Activated CD4-positive, alpha-beta T cell treated with anti-CD3 and anti-CD28 coated beads, Interleukin-2, Interleukin-6, amounts not matched to agents 100 ng/mL and 50 ng/mL, durations not matched to agents 16 hours and 8 hours (primary cell): ENCODE measurements at places on chromosomes 1 and 21.

DNA sequence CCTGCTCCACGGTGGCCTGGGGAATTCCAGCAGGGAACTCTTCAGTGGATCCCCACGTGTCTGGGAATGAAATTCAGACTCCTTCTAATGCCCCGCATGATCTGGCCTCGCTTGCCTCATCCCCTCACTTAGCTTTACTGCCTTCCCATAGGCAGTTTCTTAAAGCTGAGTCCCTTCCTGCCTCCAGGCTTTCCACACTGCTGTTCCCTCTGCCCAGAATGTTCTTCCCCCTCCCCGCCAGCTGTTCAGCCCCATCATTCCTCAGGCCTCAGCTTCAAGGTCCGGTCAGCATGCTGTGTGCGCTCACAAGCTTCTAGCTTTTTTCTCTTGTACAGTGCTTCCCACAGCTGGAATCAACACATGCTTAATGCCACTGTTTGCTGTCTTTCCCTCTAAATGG lies 54.9 kb upstream of the WASF2 start:
- no peak for DNase-seq

DNA sequence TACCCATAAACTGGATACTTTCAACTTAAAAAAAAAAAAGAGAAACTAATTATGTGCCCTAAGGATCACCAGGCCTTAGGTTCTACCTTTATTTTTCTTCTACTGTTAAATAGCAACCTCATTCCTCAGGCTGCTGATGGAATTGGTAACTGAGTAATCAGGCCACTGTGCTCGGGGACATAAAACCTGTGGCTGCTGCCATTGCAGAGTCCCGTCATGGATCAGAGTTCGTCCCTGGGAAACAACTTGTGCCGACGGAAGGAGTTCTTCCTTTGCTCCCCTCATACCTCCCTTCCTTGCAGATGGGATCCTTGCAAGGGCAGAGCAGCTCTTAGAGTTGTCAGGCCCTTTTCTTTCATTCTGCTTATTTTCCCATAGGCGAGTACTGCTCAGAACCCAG lies 123.6 kb downstream of the PBX1 start:
- DNase-seq: no peak

GRCh38 chr1:41547336-41547735 lies 62.9 kb upstream of the EDN2 start:
- DNase-seq: no peak

GRCh38 chr1:3402258-3403010 lies 52.0 kb upstream of the ARHGEF16 start:
- DNase-seq: no peak

GRCh38 chr1:178092878-178093493 lies 918 bp upstream of the RASAL2 start:
- no peak for DNase-seq

- no peak for DNase-seq
Observed at GRCh38 chr1:33826711-33827110, 37.2 kb upstream of the HMGB4 start.

DNA sequence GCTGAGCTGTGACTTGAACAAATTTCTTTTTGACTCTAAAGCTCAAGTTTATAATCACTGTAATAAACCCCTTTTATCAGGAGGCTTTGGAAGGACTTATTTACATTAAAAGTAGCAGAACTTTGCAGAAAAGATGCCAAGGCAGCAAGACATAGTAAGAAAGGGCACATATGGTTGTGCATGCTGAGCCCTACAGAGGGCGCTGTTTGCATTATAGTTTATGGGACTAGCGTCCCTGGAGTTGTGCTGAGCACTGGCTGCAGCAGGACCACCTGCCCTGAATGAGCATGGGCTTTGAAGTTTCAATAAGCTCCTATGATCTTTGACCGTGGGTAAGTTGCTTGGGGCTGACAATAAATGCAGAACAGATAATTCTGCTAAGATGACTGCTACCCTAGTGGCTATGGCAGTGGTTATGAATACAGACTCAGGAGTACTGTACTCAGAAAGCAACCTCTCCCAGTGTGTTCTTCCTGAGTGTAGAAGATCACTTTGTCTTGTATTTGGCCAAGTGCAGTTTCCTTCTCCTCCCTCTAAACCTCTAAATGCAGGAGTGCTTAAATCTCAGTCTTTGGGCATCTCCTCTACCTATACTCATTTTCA lies 45.4 kb upstream of the USP1 start:
- peak; percentile 51 for DNase-seq

DNA sequence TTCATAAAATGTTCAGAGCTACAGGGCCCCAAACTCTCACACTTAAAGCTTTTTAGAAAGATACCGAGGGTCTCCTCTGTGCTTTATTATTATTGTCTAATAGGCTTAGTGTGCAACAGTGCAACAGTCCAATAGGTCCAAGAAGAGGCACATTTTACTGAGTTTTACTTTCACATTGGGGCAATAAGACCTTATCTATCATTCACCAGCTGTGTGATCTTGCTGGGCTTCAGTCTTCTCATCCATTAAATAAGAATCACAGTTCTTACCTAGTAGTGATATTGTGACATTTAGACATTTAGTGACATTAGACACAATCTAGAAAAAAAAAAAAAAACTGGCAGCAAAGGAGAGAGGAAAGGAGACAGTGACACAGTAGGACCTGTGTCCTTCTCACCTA lies 175.8 kb upstream of the NFIA start:
- DNase-seq: no peak

DNA sequence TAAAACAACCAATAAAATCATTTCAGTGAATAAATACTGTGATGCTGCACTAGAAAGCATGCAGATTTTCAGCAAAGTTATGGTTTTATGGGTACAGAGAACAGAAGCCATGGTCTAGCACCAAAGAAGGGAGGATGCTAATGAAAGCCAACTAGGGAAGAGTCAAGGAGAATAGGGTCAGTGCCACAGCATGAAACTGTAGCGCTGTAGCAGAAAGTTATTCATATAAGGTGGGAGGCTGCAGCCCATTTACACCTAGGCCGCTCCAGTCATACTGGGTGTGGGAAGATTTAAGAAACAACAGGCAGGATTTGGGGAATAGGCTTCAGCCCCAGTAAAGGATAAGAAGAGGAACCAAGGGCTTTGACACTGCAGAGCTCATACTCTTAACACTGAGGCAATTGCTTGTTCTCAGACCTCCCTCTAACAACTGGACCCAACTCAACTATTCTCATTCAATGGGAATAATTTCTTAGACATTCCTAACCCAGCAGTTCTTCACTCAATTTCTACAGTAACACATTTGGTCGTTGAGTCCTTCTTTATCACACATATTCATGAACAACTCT lies 4.4 kb downstream of the IFI16 start:
- peak; percentile 41 for DNase-seq

DNA sequence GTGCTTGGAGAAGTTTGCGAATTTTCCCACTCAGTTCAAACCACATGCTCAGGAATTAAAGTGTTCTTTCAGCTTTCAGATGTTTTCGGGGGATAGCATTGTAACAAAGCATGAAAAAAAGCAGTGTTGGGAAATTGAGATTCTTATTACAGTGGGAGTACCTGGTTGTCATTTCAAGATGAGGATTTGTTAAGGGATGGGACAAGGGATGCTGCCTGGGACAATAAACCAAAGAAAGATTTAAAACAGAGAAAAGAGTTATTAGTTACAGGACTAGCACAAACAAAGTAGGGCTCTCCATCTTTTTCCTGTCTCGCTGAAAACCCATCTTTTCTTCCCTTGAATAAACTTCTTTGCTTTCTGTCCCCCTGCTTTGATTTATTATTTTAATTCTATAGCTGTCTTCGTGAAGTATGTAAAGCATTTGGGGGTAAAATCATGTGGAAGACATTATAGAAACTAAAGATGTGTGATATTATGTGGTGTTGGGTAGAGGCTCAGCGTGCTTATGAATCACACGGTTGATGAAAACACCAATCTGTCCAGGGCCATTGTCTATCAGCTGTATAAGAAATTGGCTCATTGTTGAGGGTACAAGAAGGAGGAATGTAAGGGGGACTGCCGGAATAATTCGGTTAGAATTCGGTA lies 277.6 kb downstream of the KIF26B start:
- DNase-seq: no peak

DNA sequence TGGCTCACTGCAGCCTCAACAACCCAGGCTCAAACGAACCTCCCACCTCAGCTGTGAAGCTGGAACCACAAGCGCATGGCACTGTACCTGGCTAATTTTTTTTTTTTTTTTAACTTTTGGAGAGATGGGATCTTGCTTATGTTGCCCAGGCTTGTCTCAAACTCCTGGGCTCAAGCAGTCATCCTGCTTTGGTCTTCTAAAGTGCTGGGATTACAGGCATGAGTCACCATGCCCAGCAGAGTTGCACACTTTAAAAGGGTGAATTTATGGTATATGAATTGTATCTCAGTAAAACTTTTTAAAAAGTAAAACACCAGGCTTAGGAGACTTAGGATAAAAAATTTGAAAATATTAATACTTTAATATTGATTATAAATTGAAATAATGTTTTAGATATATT lies 99.1 kb downstream of the CLEC20A start:
- no peak for DNase-seq

- DNase-seq: no peak
Observed at GRCh38 chr21:35829067-35829466, 231.3 kb downstream of the SETD4 start.

DNA sequence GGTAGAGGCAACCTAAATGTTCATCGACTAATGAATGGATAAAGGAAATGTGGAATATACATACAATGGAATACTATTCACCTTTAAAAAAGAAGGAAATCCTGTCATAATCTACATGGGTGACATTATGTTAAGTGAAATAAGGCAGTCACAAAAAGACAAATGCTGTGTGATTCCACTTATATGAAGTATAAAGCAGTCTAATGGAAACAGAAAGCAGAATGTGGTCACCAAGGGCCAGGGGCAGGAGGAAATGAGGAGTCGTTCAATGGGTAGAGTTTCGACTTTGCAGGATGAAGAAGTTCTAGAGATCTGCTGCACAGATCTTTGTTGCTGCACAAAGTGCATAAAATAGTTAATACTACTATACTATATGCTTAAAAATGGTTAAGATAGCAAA lies 7.8 kb downstream of the DIPK1A start:
- peak; percentile 80 for DNase-seq

GRCh38 chr1:29625084-29625420 lies 388.7 kb downstream of the PTPRU start:
- DNase-seq: no peak

DNA sequence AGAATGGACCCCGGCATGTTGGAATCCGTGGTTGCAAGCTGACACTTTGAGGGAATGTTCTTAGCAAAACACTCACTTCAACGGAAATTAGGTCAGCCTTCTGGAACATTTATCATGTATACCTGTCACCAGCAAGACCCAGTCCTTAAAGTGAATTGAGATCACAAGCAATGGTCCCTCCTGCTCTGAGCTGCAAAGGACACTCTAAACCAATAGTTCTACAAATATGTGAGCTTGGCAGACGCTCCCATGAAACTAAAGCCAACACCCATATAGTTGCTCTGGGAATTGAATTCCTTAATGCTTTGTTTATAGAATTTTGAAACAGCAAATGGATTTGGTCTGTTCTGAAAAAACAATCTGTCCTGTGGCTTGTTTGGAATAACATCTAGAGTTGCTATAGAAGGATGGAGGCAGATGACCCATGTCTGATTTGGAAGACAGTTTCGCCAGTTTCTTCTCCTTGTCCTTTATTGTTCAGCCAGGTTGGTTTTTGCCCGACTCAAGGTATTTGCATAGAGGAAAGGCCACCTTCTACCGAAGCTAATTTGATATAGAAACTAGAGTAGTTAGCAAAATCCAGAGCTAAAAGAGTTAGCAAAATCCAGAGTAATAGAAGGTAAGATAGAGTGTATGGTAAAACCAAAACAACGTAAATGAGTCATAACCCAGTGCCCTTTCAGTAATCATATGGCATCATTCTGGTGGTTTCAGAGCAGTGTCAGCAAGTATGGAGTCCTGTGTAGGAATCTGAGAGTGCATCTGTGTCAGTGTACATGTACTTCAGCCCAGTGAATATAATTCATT lies 236.2 kb downstream of the NFIA start:
- peak; percentile 88 for DNase-seq

DNA sequence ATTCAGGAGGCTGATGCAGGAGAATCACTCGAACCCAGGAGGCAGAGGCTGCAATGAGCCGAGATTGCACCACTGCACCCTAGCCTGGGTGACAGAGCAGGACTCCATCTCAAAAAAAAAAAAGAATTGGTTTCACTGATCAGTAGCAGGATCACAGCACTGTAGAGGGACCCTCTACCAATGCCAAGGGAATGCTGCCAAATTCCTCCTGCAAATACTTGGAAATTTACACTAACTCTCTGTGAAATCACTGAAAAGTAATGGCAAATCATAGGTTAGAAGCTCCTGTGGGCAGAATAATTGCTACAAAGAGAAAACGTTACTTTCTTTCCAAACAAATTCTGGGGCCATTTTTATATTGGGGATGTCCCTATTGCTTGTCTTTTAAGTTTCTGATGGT lies 6.7 kb upstream of the GPR25 start:
- DNase-seq: no peak

- DNase-seq: no peak
Observed at GRCh38 chr1:30051777-30052176, 671.6 kb downstream of the MATN1 start.

DNA sequence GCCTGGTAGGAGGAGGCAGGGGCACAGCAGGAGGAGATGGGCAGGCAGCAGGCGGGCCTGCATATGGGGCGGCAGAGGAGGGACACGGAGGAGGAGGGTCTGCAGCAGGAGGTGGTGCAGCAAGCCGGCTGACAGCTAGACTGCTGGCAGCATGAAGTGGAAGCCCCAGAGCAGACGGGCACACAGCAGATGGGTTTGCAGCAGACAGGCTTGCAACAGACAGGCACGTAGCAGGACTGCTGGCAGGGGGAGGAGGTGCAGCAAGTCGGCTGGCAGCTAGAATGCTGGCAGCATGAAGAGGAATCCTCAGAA lies 615 bp downstream of the KRTAP10-5 start:
- DNase-seq: no peak

- no peak for DNase-seq
Observed at GRCh38 chr1:160219062-160219929, 14.1 kb downstream of the PEA15 start.

- DNase-seq: no peak
Observed at GRCh38 chr1:26072305-26072704, 4.9 kb upstream of the TRIM63 start.

DNA sequence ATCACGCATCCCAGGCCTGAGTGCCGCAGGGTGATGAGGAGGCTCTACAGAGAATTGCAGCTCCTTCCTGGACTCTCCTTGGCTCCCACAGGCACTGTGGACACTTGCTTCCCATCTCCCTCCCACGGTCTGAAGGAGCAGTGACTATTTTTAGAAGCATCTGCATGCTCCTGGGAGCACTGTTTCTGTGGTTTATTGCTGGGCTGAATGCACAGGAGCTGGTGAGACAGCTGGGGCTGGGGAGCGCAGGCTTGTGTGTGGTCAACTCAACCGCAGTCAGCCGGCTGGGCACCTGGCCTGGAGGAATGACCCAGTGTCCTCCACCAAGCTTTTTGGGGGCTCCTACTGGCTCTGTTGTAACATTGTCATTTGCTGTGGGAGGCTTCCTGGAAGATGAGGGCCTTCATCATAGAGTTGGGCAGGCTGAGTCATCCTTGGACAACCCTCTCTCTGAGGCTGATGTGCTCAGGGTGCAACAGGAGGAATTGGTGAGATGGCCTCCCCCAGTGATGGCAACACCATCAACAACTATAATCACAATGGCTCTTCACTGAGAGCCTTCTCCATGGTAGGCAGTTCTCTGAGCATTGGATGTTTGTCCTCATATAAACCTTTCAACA lies 1.7 kb downstream of the NFASC start:
- no peak for DNase-seq

GRCh38 chr1:171772312-171772711 lies 9.1 kb upstream of the METTL13 start:
- no peak for DNase-seq

- no peak for DNase-seq
Observed at GRCh38 chr1:205535866-205536758, 31.6 kb downstream of the CDK18 start.

- peak; percentile 81 for DNase-seq
Observed at GRCh38 chr1:27300341-27301051, 21.5 kb upstream of the TMEM222 start.
